ENCODE measurements at places on chromosomes 12 and 14.

DNA sequence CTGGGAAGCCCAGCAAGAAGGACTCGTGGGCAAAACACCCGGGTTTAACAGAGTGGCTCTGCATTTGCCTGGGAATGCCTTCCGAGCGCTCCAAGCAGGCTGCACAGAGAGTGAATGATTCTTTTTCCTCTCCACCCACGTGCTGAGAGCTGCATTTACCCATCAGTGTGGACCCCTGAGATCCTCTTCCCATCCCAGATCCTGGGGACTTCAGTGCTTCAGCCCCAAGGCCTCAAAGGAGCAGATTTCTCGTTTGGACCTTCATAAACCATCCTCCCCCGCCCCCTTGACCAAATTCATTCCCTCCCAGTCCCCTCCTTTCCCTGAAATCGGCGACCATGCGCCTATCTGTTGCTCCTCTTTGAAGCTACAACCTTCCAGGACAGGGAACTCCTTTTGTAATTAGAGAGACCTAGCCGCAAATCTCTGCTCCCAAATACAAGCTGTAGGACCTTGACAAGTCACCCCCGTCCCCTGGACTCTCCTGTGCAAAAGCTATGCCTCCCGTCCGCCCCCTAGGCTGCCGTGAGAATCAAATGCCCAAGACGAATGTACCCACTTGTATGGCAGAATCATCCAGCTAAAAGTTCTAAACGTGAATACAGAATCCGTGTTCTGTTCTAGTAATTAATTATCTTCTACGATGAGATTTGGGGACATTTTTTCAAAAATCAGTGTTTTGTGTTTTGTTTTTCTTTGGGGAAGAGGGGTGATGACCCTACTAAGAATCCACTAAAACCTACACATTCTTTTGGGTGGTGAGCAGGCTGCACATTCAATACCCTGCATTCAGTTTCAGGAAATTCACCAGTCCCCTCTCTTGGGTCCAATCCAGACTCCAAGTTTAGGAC is 8.8 kb downstream of the TBX5 start:
- DNase-seq = no peak

DNA sequence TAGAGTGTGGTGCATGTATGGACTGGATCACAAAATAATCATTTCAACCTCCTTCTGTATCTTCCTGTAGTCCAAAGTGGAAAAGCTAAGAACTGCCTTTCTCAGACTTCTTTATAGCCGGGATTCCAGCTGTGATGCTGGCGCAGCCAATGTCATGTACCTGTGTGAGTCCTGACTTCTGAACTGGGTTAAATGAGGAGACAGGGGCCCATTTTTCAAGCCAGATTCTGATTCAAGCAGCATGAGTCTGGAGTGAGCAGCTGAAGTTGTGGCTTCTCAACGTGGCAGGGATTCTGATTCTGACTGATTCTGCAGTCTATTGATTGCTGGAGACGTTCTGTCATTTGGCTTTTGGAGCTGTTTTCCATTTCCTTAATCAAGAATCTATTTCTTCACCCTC is 111.2 kb downstream of the ST8SIA1 start:
- DNase-seq = no peak

DNA sequence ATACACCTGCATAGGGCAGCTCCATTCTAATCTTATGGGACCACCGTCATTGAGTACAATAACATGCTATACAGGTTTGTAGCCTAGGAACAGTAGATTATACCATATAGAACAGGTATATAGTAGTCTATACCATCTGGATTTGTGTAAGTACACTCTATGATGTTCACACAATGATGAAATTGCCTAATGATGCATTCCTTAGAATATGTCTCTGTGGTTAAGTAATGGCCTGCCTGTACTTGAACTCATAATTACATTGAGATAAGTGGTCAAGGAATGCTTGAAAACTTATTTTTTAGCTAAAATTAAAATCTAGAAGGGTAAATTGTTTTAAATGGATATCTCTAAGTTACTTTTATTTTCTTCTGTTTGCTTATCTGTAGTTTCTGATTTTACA is 152.7 kb downstream of the SRGAP1 start:
- no peak for DNase-seq

- DNase-seq = no peak
Measured at GRCh38 chr12:13101821-13102375, 1.6 kb downstream of the GSG1 start.

DNA sequence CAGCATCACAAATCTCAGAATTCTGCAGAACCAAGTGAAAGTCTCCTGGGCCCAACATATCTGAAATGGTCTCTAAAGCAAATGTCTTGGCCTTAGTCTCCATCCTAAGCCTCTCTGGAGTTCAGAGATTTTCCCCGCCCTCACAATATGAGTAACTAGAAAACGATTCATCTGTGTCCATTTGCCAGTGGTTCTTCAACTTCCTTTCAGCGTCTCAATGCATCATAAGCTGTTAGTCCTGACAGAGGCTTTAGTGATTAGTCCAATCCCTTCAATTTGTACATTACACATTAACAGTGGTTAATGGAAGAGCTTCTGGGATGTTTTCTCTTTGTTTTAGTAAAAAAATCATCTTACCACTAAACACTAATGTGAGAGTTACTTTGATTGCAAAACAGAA is 17.4 kb downstream of the NPC2 start:
- no peak for DNase-seq

- DNase-seq = no peak
Measured at GRCh38 chr12:52616680-52617402, 1.5 kb downstream of the KRT73 start.

DNA sequence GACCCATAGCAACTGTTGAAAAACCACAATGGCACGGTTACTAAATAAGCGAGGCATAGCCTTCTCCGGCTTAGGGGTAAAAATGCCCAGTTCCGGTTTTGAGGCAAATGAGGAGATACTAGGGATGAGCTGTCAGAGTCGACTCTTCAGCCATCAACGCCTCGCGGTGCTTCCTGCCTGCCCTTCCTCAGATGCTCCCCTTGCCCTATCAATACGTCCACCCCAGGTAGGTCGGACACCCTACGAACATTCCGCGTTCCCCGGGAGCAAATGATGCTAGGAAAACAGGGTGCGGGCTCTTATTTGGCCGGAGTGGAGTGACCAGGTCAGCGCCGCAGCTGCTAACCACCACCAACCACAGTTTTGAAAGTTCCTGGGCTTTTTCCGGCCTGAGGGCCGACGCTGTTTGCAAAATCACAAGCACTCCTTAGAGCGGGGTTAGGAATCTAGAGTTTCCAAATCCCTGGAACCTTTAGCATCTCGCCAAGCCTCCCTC is 1.2 kb downstream of the SRSF9 start:
- DNase-seq = no peak

GRCh38 chr12:25958428-25959070 is at the start of gene RASSF8:
RASSF8 (plus strand) TSS chr12:25958682; CDS start chr12:26055344, 96,662 bp downstream.
- DNase-seq = no peak

DNA sequence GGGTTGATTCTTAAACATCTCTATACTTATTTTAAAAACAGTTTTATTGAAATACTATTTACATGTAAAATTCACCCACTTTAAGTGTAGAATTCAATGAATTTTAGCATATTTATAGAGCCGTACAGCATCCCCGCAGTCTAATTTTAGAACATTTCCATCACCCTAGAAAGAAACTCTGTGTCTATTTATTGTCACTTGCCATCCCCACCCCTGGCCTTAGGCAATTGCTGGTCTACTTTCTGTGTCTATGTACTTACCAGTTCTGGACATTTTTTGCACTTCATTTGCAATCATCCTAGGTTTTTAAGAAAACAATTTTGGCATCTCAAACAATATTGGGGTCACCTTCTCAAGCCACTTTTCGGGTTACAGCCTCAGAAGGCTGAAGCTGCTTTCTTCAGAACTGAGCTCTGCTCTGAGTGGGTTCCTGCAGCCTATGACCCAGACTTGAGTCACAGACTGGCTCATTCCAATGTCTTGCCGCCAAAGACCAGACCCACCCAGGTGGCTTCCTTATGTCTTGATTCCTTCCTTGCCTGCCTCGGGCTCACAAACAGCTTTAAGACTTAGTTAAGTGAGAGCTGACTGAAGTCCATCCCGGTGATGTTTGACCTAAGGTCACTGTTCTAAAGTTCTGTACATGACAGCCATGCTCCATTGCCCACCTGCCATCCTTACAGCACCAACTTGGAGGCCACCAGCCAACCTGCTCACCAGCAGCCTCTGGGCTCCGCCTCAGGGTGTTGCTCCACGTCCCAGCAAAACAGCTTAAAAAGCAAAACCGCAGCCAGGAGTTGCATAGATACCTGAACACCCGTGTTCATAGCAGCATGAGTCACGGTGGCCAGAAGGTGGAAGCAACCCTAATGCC is 131.5 kb downstream of the CHST11 start:
- DNase-seq = no peak

DNA sequence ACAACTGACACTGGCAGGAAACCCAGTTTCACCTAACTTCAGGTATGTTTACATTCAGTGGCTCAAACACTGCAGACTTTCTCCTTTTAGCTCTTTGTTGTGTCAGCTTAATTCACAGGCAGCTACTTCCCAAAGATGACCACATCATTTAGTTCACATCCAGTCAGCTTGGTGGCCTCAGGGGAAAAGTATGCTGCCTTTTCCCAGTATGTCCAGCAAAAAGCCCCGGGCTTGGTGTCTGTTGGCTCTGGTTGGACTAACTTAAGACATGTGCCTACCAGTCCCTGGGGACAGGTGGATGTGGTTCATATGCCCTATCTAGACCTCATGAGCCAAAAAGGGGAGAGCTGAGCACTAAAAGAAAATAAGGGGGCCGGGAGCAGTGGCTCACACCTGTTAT is 56.4 kb downstream of the GOLGA5 start:
- DNase-seq = no peak

DNA sequence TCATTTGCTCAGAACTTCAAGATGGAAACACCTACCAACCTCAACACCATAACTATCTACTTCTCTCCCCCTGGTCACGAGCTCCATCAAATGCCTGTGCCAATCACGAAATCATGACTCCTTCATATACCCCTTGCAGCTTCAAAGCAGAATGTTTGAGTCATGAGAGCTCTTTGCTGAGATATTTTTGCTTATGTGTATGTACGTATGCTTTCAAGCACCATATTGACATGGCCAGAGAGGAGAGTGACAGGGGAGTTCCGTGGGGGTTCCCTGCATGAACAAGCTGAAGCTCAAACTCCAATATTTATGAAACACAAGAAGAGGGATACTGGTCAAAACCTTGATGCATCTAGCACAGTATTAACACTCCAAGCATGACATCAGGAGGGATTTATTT is 374.4 kb downstream of the DPF3 start:
- DNase-seq = no peak

- DNase-seq = no peak
Measured at GRCh38 chr14:93912782-93913181, 14.4 kb upstream of the FAM181A start.

- no peak for DNase-seq
Measured at GRCh38 chr12:105083551-105084105, 630 bp downstream of the ALDH1L2 start.

DNA sequence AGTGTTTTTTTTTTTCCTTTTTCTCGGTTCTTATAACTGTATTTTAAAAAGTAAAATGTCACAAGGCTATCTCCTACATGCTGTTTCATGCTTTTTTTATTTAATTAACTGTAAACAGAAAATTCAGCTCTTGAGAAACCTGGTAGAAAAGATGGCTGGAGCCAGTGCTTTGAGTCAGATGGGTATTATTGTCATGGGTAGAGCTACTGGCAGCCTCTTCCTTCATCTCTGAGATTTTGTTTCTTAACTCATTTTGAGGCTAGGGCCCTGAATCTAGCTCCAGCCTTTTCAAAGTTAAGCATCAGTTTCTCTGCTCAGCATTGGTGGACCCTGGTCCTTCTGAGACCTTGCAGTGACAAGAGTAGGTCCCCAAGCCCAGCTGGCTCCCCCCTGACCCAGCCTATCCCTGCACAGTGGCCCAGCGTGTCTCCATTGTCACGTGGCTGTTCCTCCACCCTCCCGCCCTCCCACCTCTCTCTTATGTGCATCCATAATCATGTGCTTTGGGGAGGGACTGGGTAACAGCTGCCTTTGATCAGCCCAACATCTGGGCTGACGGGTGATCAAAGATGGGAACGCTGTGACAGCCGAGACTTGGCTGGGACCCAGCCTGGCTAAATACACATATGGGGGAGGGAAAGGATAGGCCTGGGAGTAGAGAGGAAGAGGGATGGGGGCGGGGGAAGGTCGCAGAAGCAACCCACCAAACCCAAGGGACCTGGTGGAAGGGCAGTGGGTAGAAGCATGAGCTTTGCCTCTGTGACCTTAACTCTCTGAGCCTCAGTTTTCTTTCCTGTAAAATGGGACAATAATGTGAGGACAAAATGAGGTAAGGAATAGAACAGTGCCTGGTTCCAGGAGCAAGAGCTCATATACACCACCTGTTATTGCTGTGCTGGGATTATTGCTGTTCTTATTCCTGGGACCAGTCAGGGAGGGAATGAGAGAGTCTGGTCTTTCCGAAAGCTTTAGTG is 24.4 kb upstream of the RBM19 start:
- no peak for DNase-seq

GRCh38 chr12:45256721-45257120 is 40.8 kb downstream of the ANO6 start:
- no peak for DNase-seq

DNA sequence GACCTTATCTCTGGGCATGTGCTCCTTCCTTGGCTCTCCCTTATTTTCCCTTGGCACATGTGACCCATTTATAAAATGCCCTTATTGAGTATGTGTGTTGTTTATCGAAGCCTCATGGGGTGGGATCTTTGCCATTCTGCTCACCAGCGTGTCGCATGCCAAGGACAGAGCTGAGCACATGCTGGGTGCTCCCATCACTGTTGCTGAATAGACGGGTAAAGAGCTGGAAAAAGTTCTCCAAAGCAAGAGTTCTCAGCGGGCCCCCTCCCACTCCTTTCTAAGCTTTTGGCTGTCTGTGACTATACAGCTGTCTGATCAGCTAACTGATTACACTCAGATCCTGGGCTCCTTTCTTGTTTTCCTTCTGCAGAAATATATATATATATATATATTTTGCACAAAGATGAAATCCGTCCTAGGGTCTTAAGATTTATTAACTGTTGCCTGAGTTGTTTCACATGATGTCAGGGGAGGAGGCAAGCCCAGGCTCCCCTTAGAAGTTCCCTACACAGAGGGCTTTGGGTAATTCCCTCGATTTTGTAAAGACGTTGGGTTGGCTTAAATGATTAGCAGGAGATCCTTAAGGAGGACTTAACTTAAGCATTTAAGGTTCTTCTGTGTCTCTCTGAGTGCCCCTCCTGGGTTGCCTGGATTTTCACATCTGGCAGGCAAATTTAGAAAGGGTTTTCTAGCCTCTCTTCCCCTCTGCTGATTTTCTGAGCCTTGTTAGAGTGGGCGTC is 71.6 kb downstream of the TMEM132C start:
- DNase-seq = no peak

DNA sequence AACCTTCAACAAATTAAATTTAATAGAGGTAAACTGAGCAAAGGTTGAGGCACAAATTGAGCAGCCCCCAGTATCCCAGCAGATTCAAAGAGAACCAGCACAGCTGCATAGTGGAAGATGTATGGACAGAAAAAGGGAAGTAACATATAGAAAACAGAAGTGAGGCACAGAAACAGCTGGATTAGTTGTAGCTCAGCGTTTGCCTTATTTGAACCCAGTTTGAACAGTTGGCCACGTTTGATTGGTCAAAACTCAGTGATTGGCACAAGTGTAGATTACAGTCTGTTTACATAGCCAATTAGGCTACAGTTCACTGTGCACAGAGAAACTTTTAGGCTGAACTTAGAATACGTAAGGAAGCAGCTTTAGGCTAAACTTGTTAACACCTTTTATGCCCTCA is 315.5 kb downstream of the RMST start:
- no peak for DNase-seq

Data from NK-92 treated with Interleukin-12 subunit alpha and Interleukin-12 subunit beta, amount 100 ng/mL, for 24 hours (cell line).